ENCODE measurements at places on chromosomes 6 and 20. TPM values are rescaled to one million over a fixed set of nuclear protein-coding genes. Genes with fewer than 3 reads are reported as not detected.

DNA sequence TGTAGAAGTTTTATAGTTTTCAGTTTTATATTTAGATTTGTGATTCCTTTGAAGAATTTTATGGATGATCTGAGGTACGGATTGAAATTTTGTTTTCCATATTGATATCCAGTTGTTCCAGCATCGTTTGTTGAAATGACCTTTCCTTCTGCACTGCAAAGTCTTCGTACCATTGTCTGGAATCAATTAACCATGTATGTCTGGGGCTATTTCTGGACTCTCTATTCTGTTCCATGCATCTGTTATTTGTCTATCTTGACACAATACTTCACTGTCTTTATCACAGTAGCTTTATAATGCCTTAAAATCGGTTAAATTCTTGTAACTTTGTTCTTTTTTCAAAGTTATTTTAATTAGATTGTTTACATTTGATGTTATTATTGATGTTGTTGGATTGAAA lies 154.9 kb downstream of the FARS2 start:
- DNase-seq = no peak

GRCh38 chr6:40399888-40400457 lies 187.2 kb downstream of the LRFN2 start:
- DNase-seq = no peak

- DNase-seq = no peak
Measured at GRCh38 chr6:161732594-161732993, 458.7 kb upstream of the AGPAT4 start.

DNA sequence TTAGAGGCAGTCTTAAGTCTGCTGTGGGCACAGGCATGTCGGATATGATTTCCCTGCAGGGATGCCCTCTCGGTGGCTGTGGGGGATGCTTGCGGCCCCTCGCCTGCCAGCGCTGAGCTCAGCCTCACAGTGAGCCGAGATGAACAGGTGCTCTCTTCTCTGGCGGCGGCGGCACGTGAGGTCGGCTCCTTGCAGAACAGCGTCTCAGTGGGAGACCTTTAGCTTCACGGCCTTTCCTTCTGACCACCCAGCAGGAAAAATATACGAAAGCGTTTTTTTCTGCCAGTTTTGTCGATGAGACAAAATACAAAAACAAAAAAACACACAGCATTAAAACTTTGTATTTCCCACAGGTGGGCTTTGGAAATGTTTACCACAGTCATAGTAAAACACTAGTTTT lies 23.6 kb downstream of the FOXA2 start:
- DNase-seq = no peak

DNA sequence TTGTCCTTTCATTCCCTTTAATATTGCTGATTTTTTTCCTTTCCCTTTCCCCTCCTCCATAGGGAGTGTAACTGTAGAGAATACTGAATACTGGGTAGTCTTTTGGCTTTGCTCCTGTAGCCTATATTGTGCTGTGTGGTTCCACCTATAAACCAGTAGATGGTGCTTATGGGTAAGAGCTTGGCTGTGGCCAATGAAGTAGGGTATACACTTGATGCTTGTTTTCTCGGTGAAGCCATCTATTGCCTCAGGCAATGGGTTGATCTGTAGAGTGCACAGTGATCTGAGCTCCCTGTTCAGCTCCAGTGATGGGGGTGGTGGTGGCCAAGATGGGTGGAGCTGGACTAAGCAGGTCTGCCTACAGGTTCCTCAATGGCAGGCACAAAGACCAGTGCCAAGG lies 203.3 kb upstream of the IMPG1 start:
- DNase-seq = no peak

The SLC9A8 gene
- 8.0 TPM for polyA plus RNA-seq

The TPX2 gene
- polyA plus RNA-seq = 51.6 TPM

The PTK6 gene
- 0.61 TPM for polyA plus RNA-seq

The BPIFB2 gene
- not detected for polyA plus RNA-seq

The TTLL9 gene
- 2.9 TPM for polyA plus RNA-seq

The SLCO4A1 gene
- polyA plus RNA-seq = 2.3 TPM

The PNPLA1 gene
- polyA plus RNA-seq = 3.1 TPM

The SLC17A3 gene
- 0.50 TPM for polyA plus RNA-seq

The CRISP2 gene
- 0.24 TPM for polyA plus RNA-seq

Measured in right renal cortex interstitium (tissue), 3 donors.